ENCODE measurements at places on chromosomes 2 and 18. TPM values are rescaled to one million over a fixed set of nuclear protein-coding genes. Genes with fewer than 3 reads are reported as not detected.

The FAM228A gene
- 0.24 TPM for total RNA-seq

The IGFBP5 gene
- 232 TPM for total RNA-seq

The SRSF7 gene
- total RNA-seq: 113 TPM

The ERFE gene
- 0.27 TPM for total RNA-seq

- no peak overlapping the region for H3K4me3 ChIP-seq
- H3K36me3 ChIP-seq: no peaks in the 10 kb centered on the region
- H3K27ac ChIP-seq: no peak overlapping the region
- DNase-seq: no peak
- H3K27me3 ChIP-seq: no peaks in the 10 kb centered on the region
Measured at GRCh38 chr2:96024336-96025193, 10.2 kb downstream of the GPAT2 start.

- H3K36me3 ChIP-seq: no peaks in the 10 kb centered on the region
- no peak overlapping the region for H3K27ac ChIP-seq
- no peak for DNase-seq
- H3K4me1 ChIP-seq: peaks cover 10% of the 10 kb centered on the region
- H3K27me3 ChIP-seq: no peaks in the 10 kb centered on the region
Measured at GRCh38 chr2:174586418-174587295, 10.9 kb downstream of the WIPF1 start.

- H3K27ac ChIP-seq: no peak overlapping the region
- no peak for DNase-seq
- H3K27me3 ChIP-seq: no peaks in the 10 kb centered on the region
- no peak overlapping the region for H3K4me3 ChIP-seq
- no peaks in the 10 kb centered on the region for H3K36me3 ChIP-seq
Measured at GRCh38 chr18:56487801-56488200, 150.6 kb downstream of the TXNL1 start.

- no peak for DNase-seq
- H3K4me1 ChIP-seq: no peaks in the 10 kb centered on the region
- H3K27me3 ChIP-seq: no peaks in the 10 kb centered on the region
- no peak overlapping the region for H3K4me3 ChIP-seq
Measured at GRCh38 chr2:132605236-132606180, 64.5 kb downstream of the LYPD1 start.

GRCh38 chr18:55585920-55586561 is 2.0 kb downstream of the TCF4 start:
- no peaks in the 10 kb centered on the region for H3K27me3 ChIP-seq
- no peaks in the 10 kb centered on the region for H3K36me3 ChIP-seq
- peak overlapping the region; percentile 70 for H3K4me3 ChIP-seq
- peaks cover 6% of the 10 kb centered on the region for H3K4me1 ChIP-seq
- H3K27ac ChIP-seq: peak overlapping the region; percentile 72

All from hepatocyte (in vitro differentiated cells).